Activated T-helper 1 cell treated with anti-CD3 and anti-CD28 coated beads, Interleukin-2, amount 50 U/mL, for 16 hours (primary cell): ENCODE measurements at places on chromosomes 6 and 20.
A peak's percentile ranks its signal among the peaks of the same experiment; 100 is the strongest.

DNA sequence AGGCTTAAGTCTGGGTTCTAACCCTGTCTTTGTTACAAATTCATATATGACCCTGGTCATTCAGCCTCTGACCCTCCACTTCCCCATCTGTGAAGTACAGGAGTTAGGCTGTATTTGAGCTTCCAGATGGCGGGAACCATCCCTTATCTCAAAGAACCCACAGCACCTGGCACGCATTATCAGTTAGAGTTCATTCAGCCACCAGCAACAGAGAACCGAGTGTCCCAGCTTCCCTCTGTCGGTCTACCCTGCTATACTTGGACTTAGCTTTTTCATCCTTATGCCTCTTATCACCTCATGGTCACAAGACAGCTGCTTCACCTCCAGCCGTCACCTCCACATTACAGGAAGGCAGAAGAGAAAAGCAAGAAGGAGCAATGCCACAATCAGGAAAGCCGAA lies 147.8 kb downstream of the EYA2 start:
- no peak for DNase-seq

DNA sequence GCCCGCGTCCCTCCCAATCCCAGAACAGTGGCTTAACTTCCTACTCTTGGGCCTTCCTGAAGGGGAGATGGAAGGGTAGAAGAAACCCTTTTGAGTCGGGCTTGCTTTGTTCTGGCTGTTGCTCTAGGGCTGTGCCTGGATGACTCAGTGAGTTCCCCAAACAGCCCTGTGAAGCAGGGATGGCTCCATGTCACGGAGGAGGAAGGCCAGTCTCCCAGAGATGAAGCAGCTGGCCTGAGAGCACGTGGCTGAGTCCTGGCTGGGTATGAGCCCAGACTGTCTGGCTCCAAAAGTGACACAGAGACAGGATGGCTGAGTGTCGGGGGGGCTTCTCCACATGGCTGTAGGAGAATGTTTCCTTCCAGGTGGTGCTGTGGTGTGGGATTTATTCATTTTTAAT lies 4.6 kb downstream of the SYTL3 start:
- DNase-seq: no peak

- no peak for DNase-seq
These were observed 266.4 kb downstream of the PLCB1 start for GRCh38 chr20:8398263-8399051.

DNA sequence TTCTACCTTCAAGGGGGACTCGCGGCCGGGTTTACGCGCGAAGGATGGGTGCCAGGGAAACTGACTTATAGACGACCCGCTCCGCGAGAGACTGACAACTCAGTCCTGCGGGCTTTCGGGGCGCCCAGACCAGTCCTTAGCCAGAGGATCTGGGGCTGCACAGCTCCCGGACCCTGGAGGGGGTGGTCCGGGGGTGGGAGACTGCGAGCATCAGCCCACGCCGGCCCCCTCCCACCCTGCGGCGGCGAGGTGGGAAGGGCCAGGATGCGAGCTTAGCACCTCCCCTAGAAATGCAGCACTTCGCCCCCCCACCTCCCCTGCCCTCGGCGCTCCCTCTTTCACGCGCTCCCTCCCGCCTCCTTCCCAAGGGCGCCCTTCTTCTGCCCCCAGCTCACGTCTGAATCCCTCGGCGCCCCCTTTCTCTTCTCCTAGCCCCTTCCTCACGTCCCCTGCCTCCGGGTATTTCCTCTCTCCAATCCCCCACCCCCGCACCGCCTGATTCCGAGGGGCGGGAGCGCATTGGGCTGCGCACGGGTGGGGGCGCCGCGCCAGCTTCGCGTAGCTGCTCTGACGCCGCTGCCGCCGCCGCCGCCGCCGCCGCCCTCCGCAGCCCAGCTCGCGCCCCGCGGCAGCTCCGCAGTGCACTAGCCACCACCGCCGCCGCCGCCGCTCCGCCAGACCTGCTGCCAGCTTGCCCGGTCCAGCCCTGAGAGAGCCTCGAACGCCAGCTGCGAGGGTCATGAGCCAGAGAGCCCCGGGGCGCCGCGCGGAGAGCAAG lies at the start of gene SLC32A1:
Gene SLC32A1 (plus strand): TSS at position 639 of the 778 bp plus-strand sequence. CDS start 239 bp downstream, outside the sequence.
- no peak for DNase-seq

GRCh38 chr20:52847029-52847660 lies 125.0 kb upstream of the TSHZ2 start:
- DNase-seq: no peak

GRCh38 chr6:47722194-47722593 lies 23.8 kb downstream of the ADGRF4 start:
- DNase-seq: no peak

GRCh38 chr6:67350729-67351128 lies 1284.4 kb upstream of the ADGRB3 start:
- DNase-seq: no peak

DNA sequence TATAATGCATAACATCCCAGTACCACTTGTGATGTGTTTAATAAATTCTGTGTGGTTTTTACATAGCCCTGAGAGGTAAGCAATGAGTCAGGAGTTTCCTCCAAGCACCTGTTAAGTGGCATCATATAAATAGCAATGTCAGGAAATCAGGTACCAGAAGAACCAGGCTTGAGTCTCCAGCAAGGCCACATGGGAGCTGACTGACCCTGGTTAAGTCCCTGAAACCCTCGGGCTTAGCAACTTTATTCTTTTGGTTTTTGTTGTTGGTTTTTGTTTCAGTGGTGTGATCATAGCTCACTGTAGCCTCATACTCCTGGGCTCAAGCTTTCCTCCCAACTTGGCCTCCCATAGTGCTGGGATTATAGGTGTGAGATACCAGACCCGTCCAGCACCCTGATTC lies 70.0 kb downstream of the PTPRT start:
- DNase-seq: no peak

DNA sequence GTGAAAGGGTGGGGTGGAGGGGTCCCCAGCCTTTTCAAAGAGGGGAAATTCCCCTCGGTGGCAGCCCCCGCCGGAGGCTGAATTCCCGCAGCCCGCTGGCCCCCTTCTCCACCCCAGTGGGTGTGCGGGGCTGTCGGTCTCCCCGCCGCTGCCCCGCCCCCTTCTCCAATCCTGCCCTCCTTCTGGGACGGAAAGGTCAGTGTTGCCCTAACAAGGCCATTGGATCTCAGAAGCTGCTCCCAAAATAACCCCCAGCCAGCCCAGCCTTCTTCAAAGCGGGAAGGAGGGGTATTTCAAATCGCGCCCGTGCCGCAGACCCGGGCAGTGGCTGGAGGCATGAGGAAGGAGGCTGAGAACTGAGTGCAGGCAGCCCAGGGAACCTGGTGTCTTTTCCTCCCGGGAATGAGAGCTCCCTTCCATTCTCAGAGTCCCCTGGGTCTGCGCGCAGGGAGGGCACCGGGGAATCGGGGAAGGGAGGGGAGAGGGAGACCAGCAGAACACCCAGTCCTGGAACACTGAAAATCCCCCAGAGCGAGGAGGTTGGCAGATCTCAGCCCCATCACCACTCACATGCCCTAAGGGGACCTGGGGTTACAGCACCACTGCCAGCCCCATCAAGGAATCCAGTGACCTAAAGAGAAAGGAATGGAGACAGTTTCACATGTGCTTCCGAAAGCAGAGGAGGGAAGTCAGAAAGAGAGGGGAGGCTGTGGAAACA lies at the start of gene JPH2:
Gene JPH2 (minus strand): TSS at position 135 of the 718 bp plus-strand sequence. CDS start 483 bp downstream, outside the sequence.
- no peak for DNase-seq

DNA sequence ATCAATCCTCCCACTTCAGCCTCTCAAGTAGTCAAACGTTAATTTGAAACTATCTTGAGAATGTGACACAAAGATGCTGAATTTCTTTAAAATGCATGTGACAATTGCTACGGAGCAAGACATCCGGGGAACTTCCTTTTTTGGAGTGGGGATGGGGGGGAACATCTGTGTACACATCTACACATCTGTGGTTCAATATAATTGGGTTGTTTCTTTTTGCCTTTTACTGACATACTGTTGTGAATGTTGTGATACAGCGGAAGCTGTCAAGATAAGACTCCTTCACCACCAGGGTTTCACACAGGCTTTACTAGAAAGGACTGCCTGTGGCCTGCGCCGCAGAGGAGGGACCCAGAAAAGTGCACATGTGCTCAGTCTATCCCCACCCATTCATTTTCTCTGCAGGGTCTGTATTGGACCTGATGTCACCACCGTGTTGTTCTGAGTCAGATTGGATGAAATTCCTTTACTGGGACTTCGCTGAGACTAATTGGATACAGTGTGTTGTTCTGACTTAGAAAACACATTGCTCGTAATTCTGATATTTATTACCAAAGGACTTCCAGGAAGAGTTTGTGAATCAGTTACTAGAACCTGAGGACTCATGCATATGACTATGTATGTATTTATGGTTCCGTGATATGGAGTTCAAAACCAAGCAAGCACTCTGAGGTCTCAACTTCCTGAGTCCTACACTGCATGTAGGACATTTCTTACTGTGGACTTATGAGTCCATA lies 98.7 kb upstream of the SGK1 start:
- no peak for DNase-seq

GRCh38 chr20:62025832-62026563 lies 39.7 kb downstream of the TAF4 start:
- no peak for DNase-seq

DNA sequence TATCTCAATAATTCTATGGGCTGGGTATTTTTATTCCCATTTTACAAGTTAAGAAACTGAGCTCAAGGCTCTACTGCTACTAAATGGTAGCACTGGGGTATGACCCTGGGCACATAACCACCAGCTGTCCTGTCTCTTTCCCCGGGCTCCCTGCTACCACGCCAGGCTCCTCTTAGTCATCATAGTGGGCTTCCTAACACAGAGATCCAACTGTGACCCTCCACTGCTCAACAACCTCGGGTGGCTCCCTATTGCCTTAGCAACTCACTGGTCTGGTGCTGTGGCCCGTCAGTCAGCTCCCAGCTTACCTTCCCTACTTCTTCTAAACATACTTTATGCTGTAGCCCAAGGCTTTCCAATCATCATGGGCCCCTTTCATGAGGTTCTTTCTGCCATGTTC lies 4.5 kb downstream of the KIAA1755 start:
- DNase-seq: no peak

- DNase-seq: no peak
These were observed 69.7 kb downstream of the DLL1 start for GRCh38 chr6:170221052-170221752.

DNA sequence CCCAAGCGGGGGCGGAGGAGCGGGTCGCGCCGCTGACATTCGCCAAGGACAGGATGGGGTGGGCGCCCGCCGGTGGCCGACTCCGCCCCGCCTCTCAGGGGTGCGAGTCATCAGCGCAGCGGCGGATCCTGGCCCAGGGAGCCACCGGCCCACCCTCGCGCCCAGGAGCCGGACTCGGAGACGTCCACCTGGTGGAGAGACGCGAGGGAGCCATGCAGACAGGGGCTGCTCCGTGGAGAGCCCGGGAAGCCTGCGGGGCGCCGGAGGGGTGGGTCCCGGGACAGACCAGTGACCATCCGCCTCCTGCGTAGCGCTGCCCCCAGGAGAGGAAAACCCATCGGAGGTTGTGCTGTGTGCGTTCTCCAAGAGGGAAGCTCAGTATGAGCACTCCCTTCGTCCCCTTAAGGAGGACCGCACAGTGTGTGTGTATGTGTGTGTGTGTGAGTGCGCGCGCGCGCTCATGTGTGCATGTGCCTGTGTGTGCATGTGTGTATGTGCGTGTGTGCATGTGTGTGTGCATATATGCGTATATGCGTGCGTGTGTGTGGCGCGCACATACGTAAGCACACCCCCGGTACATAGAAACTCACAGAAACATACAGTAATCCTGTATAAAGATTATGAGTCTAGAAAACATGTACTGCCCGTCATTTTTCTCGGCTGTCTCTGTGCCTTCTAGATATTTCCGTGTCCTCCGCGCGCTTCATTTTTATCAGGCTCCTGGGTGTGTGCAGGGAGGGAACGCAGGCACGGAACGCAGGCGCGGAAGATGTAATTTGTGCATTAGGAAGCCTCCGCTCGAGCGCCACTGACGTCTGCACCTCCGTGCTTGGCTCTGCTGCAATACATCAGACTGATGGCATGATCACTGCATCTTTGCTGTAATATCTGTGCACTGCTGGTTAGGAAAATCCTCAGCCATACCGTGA lies 158.9 kb downstream of the TBXT start:
- DNase-seq: no peak

- peak; percentile 29 for DNase-seq
These were observed 75.5 kb downstream of the NOL4L start for GRCh38 chr20:32509639-32510066.

- DNase-seq: no peak
These were observed 3.3 kb downstream of the NECAB3 start for GRCh38 chr20:33670715-33671499.

GRCh38 chr20:13684566-13685222 lies 46.0 kb upstream of the TASP1 start:
- DNase-seq: no peak

DNA sequence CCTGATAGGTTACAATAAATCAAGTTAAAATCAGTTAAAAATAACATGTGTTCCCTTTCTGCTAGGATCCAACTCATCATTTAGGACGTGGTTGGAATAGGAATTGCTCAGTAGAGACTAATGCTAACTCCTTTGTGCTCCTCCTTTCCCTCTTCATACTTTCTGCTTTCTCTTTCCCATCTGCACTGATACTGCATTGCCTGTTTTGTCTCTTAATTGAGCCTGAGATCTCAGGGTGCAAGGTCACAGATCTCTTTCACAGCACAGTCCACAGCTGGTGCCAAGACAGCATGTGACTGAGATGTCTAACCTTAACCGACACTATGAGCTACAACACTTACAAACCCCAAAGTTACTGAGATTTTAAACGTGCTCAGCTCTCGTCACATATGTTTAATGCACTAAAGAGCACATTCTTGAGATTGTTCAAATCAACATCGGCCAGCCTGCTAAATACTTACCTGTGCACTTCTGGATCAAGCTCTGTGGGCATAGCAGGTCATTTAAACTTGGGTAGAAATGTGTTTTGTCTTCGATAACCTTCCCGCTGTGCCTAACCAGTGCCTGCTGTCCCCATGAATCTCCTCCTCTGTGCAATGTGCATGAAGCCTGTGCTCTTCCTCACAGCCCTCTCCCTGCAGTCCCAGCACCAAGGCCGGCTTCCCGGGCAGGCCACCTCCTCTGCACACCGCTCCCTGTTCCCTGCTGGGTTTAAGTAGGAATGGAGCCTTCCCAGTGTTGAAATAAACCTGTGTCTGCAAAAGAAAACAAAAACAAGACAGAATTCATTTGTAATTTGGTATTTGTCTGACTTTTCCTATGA lies 39.6 kb upstream of the AFDN start:
- no peak for DNase-seq

DNA sequence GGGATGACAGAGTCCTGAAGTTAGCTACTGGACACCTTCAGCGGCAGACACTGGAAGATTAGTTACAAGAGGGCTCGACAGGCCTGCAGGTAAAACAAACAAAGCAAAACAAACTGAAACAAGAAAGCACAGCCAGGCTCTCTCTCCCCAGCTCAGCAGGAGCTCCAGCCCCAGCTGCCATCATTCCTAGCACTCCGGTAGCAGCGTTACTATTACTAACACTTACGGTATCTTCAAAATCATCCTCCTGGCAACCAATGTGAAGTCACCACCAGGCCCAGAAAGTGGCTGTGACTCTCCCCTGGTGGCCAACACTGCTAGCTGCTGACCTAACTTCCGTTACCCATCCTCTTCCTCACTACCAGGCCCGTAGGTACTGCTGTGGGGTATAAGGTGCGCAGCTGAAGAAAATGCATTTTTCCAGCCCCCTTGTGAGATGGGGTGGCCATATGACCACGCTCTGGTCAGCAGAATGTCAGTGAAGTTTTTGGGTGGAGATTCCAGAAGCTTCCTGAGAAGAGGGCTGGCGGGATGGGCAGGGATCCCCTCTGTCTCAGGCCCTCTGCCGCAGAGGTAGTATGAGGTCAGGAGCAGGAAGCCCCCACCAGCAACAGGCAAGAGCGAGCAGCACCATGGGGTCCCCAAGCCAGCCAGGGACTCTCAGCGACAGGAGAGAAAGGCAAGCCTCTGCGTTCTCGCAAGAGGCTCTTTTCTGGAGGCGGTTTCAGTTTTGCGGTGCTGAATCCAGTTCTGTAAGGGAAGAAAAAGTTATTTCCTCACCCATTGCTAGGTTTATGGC lies 37.4 kb upstream of the TBXT start:
- DNase-seq: no peak
